CD4-positive, alpha-beta T cell treated with Interleukin-2 at 100 ng/mL for 4 hours (primary cell): ENCODE measurements at places on chromosomes 3 and 15.

DNA sequence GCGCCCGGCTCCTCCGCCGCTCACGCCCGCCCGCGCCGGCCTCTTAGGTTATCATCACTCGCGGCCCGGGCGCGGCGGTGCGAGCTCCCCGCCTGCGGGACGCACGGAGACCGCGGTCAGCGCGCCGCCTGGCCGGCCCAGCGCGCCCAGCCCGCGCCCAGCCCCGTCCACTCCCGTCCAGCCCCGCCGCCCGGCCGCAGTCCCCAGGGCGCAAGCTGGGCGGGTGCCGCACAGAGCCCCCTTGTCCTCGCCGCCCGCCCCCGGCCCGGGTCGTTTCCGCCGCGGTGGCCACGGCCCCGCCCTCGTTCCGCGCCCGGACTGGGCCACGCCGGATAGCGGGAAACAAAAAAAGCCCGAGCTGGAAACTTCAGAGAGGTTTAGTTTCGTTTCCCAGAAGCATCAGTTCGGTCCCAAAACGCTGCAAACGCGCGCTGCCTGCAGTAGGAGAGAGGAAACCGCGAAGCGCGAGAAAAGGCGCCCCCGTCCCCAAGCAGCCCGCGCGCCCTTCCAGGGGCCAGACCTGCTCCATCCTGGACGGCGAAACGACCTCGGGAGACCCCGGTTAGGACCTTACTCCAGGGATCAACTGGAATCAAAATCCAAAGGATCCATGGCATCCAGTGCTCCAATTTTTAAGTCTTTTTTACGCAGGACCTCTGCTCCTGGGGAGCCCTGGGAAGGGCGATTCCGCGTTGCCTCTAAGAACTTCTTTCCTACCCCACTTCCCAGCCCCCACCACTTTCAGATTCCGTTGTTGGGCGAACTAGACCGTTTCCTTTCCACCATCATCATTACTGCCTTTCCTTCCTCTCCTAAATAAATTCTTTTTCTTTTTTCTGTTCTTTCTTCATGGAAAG is at the start of gene ATP10A:
ATP10A (minus strand) TSS at position 217 of the 857 bp plus-strand sequence. CDS start 231 bp downstream, outside the sequence.
- DNase-seq: peak; percentile 38

DNA sequence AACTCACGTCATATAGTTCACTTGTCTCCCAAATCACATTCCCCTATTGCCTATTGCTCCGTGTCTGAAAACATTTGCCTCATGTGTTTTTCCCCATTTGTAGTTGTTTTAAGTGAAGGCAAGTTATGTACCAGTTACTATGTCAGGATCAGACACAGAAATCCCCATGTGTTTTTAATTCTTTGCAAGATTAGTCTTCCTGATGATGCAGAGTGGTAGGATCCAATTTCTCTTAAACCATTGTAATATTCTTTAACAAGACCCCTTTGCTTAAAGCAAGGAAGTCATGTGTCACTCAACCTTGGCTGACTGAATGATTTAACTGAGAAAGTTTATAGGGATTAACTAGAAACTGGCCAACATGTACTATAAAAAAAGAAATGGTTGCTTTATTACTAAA is 164.4 kb downstream of the OPA1 start:
- DNase-seq: no peak

GRCh38 chr15:61118885-61119284 is 110.2 kb downstream of the RORA start:
- no peak for DNase-seq

DNA sequence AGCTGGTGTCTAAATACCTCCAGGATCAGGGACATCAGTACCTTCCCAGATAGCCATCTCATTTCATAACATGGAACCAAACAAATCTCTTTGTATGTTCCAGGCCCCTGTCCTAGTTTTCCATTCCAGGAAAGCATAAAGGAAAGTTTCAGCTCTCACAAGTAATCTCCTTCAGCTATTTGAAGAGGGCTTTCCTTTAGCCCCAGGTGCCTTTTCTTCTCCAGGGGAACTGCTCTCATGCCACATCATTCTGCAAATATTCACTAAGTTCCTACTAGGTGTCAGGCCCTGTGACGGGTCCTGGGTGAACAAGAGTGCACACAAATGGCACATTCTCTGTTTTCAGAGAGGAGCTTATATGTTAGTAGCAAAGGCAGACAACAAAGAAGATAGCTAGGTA is 136.1 kb downstream of the ADAMTS9 start:
- DNase-seq: no peak
